Stimulated activated naive CD8-positive, alpha-beta T cell treated with anti-CD3 and anti-CD28 coated beads, Interleukin-15, amount 100 ng/mL, for 72 hours (primary cell): ENCODE measurements at places on chromosomes 1 and 21.
A peak's percentile ranks its signal among the peaks of the same experiment; 100 is the strongest.

GRCh38 chr1:156284112-156284511 lies at the start of gene TMEM79:
Gene TMEM79 (plus strand): TSS chr1:156284325. CDS start chr1:156285227, 902 bp downstream.
- no peak for DNase-seq

DNA sequence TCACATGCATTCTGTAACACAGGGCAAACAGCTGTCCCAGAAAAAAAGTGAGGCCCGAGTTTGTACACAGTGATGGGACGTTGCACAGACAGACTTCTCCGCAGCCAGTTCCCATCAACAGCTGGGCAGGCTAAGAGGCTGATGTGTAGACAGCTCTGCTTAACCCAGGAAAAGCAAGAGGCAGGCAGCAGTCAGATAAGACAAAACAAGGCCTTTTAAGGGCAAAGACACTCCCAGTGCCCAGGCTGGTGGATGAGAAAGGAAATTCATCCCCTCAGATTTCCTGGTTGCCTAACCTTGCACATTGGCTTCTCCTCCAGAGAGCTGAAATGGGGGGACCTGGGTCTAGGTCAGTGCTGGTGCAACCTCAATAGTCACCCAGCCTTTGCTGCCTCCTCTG lies 17.2 kb upstream of the PHLDA3 start:
- no peak for DNase-seq

DNA sequence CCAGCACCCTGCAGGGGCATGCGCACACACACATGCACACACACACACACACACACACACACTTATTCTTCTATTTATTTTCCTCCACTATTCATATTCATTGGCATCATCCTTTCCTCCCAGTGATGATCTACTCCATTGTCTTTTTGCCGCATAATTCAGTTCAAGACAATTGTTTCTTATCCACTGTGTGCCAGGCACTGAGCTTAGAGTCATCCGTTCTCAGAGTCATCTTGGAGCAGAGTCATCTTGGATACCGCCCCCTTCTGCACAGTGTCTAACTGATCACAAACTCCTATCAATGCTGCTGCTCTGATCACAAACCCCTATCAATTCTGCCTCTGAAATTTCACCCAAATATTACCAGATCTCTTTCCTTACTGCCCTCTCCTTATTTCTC lies 102.8 kb upstream of the PROX1 start:
- DNase-seq, result no peak

- DNase-seq, result no peak
These were observed 26.9 kb downstream of the ZBTB21 start for GRCh38 chr21:41983229-41983628.

GRCh38 chr1:33036051-33036525 lies 595 bp downstream of the AK2 start:
- DNase-seq, result peak; percentile 5
